ELF-1 (cell line): ENCODE measurements at places on chromosomes 2 and 18.
A peak's percentile ranks its signal among the peaks of the same experiment; 100 is the strongest.

DNA sequence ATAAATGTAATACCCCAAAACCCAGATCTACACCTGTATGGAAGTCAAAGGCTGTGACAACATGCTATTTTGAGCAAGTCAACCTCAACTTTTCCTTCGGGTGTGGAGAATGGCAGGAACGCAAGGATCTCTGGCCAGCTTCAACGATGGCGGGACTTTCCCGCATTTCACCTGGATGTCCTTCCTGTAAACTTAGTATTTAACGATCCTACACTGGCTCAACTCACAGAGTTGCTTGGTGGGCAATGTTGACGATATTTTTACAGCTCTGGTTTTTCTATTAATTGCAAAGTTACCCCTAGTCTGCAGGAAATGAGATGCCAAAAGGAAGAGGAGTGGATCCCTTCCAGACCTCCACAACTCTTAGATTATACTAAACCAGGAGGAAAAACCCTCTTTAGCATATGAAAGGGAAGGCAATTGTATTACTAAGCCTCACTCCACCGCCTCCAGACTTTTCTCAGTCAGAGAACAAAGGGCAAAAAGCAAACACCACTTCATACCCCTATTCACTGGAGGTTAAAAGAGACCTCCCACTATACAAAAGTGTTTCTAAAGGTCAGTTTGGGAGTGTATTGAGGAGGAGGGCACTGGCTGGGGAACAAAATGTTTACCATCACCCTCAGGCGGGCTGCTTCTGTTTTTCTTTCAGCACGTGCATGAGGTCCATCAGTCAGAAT, 56.5 kb upstream of the ACVR1 start:
- DNase-seq: peak; percentile 97

DNA sequence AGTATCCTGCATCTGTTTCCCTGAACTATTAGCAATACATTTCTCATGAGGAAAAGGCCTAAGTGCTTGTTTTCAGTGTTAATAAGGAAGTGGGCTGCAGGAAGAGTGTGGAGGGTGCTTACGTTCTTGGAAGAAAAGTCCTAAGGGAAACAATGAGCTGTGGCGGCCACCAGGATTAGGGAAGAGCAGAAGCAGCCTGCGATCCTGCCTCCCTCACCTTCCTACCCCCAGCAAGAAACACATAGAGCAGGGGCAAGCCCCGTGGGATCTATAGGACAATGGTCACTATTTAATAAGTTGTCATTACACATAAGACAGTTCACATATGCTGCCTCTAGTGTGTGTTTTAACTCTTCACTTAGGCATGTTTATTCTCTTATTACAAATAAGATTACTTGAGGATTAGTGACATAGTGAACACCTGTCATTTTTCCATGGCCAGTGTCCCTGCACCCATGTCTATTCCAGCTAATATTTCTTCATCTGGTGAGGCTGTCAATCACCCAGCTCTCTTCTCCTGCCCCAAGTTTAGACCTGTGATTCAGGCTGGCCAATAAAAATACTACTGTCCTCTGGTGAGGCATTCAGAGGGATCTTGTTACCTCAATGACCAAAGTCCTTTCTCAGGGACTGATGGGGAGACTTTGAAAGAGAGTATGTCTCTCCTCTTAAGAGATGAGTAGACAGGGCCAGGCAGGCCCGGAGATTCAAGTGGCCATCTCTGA, 510.9 kb upstream of the CELF4 start:
- no peak for DNase-seq

DNA sequence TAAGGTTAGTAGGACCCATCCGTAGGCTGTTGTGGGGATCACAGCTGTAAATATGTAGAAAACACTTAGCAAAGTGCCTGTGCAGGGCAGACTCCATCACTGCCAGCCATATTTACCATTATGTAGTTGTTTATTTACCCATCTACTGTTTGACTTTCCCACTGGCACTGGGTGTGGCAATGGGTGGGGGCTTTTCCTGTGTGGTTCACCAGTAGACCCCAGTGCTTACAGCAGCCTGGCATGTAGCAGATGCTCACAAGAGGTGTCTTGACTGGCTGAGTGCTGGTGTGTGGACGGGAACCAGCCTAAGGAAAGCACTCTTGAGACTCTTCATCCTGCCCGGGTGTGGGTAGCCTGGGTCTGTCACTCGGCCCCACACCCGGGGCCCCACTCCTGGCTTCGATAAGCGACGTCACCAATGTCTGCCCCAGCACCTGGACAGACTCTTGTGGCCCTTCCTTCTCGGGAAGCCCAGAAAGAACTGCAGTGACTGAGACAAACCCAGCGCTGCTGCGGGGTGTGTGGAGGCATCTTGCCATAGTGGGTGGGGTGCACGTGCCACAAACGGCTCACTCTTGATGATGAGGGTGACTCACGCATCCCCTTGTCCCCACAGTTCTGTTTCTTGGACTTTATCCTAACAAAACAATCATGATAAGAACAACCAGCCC, 78.3 kb downstream of the HDAC4 start:
- no peak for DNase-seq

DNA sequence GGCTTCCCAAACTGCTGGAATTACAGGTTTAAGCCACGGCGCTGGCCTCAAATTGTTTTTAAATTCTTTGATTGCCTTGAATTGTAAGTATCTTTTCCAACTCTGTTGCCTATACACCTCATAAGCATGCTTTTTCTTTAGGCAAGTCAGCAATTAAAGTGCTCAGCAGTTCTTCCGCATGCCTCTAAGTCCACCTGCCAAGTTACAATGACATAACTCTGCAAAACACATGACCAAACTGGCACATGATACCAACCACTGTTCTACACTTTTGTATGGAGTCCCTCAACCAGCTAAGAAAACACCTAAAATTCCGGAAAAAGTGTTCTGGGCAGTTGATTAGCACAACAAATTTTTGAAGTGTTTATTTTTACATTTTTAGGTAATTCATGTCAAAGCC, 5.1 kb downstream of the TXNL4A start:
- no peak for DNase-seq

DNA sequence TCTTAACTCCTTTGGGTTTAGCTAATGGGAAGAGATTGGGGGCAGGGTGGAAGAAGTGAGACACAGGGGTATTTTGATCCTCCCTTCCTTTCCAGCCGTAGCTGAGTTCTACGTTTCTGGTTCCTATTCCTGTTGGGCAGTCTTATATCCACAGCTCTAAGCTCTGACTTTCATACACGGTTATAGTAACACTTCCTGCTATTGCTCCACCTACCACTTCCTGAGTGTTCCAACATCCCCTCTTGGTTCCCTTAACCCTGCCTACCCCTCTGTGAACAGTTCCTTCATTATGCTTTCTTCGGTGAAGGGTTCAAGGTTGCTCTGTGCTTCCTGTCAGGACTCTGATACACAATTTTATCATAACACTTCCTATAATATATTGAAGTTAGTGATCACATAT, 205.1 kb downstream of the DNAH7 start:
- no peak for DNase-seq

GRCh38 chr2:140567734-140568133, 1563.1 kb downstream of the LRP1B start:
- DNase-seq: no peak

DNA sequence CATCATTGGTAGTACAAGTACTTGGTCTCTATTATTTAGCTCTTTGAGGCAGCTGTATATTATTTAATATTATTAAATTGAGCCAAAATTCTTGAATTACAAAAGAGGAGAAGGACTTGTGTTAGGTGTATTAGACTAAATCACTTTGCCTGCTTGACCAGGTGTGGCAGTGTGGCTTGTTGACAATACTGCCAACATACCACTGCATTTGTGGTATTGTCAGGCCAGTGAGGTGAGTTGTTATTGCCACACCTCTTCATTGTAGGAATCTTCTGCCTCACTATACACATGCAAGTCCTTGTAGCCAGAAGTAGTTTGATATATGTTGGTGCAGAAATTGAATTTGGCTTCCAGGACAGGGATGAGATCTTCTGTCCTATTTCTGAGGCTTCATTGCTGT, 40.5 kb downstream of the CYP20A1 start:
- no peak for DNase-seq

GRCh38 chr2:72803151-72803550, 22.7 kb downstream of the EXOC6B start:
- no peak for DNase-seq

- no peak for DNase-seq
Observed at GRCh38 chr2:118943286-118943685, 1.3 kb downstream of the MARCO start.

DNA sequence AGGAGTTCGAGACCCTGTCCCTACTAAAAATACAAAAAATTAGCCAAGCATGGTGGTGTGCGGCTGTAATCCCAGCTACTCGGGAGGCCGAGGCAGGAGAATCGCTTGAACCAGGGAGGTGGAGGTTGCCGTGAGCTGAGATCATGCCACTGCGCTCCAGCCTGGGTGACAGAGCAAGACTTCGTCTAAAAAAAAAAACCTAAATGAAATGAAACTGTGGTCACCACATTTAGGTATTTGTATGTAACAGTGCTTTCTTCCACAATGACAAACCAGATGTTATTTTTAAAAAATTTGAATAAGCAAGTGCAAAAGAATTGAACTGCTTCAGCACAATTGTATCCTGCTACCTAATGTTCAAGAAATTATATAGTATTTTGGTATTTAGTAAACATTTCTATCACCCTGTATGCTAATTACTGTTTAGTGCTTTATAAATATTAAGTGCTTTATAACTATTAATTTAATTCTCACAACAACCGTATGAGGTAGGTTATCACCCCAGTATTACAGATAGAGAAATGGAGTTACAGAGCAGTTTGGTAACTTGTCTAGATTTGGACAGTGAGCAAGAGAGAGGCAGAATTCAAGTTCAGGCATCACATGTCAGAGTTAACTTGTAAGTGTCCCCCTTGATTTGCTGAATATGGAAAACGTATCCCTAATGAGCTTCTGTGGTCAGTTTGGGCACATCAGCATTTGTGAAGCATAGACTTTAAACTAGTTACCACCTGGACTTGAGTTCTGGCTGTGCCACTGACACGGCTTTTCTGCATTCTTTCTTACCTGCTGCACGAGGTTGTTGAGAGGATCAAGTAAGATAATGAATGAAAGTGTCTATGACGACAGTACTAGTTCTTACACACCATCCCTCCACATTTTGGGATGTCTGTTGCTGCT, 14.4 kb downstream of the PHLPP1 start:
- no peak for DNase-seq

DNA sequence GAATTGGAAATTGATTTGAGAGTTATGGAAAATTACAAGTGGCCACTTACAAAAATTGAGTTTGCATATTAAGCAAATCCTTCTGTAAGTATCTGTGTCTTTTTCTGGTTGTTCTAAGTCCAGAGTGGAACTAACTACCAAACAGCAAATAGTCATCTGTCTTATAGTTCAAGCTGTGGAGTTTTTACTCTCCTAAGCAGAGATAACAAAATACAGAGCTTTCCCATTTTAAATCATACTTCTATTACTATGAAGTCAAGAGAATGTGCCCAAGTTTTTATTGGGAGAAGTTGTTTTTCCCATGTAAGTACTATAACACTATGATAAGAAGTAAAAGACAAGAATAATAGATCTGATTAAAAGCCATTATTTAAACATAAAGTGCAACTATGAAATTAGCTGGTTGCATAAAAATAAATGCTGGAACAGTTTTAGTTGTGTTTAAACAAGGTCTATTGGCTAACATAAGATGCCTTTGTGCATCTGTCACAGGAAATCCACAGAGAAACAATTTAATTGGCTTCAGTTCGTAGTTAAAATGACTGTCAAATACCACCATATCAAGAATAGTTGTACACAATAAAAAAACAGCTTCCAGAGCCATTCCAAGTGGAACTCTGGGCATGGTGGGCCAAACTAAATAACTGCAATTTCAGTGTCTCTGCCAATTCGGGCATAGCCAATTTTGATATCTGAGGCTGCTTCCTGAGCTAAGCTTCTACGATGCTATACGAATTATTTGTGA, 1467.4 kb upstream of the NXPH2 start:
- DNase-seq: no peak

DNA sequence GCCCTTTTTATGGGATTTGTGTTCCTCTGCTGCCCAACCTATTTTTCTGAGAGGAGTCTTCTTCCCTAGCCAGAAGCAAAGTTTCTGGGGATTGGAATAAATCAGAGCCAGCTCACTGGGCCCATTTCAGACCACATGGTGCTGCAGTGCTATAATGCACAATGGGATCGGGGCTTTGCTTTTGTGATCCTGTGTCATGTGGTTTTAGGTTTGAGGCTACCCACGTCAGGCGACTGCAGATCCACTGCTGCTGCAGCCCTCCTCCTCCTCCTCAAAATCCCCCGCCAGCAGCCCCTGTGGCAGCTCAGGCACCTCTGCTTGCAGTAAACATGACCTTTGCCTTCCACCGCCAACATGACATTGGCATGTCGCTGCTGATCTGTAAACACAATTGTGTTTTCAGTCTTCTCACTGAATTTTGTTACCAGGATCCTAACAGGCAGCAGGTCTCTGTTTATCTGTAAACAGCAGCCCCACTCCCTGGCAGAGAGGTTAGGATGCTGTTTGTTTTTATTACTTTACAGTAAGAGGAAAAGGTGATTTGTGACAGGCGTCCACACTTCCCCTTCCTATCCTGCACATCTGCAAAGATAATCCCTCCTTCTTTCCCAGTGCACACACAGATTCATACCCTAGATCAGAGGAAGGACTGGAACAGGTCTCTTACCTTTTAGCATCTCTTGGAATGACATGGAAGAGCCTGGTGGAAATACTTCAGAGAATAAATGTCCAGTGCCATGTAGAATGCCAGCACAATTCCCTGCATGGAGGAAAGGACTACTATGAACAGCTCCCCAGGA, 130.8 kb downstream of the FOXI3 start:
- DNase-seq: peak; percentile 78

GRCh38 chr2:29655391-29656086, 265.8 kb downstream of the ALK start:
- DNase-seq: no peak

DNA sequence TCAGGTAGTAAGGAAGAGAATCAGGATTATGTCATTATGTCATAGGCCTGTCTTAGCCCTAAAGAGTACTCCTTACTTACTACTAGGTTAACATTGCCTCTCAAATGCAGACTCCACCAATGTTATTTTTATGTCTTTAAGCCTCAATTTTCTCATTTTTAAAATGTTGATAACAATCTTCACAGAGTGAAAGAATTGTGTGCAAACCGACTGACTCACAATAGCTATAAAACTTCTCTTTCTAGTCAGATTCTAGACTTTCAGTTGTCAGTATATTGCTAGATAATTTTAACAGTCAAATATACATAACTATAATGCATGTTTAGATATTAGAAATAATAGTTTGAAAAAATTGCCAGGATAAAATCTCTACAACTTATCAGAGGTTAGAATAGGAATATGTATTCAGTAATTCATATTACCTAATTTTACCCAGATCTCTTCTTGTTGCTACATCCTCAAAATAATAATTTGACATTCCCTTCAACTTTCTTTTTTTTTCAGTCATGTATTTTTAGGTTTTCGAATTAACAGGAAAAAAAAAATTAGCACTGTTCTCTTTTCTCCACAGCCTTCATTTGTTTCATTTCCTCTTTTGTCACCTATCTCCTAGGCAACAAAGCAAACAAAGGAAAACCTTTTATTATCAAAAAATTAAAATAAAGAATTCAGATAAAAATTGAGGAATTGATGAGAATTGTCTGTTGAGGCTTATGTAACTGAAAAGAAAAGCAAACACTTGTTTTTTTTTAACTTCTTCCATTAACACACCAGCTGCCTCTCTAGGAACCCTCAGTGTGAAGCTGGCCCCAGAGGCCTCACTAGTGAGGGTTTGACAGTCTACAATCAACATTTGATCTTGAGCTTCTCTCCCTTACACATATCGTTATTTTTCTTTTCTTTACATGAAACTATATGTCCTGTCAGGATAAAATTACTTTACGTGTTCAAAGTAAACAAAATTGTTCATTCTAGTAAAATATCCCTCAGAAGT, 279.0 kb downstream of the CALCRL start:
- no peak for DNase-seq

GRCh38 chr18:35030277-35030989, 10.8 kb upstream of the MAPRE2 start:
- DNase-seq: no peak
